Stimulated activated CD8-positive, alpha-beta memory T cell treated with anti-CD3 and anti-CD28 coated beads, Interleukin-2, amount 100 ng/mL, for 1 hour (primary cell): ENCODE measurements at places on chromosomes 3 and 15.

- DNase-seq, result no peak
Observed at GRCh38 chr15:43406189-43406588, 35.3 kb downstream of the TUBGCP4 start.

DNA sequence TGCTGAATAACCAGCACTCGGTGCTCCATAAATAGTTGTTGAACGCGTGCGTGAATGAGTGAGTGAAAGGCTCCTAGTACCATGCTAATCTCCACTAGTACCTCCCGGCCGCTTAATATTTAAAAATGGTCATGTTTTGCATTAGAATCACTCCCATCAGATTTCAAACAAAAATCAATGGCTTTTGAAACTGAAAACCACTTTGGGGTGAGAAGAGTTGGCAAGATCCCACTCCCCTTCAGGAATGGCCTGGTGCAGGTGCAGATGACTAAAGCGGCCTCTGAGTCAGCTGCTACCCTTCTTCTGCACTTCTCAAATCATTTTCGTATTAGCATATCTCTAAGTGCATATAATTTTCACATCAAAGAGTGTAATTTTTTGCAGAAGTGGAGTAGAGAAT, 425.3 kb upstream of the PROK2 start:
- DNase-seq, result no peak

DNA sequence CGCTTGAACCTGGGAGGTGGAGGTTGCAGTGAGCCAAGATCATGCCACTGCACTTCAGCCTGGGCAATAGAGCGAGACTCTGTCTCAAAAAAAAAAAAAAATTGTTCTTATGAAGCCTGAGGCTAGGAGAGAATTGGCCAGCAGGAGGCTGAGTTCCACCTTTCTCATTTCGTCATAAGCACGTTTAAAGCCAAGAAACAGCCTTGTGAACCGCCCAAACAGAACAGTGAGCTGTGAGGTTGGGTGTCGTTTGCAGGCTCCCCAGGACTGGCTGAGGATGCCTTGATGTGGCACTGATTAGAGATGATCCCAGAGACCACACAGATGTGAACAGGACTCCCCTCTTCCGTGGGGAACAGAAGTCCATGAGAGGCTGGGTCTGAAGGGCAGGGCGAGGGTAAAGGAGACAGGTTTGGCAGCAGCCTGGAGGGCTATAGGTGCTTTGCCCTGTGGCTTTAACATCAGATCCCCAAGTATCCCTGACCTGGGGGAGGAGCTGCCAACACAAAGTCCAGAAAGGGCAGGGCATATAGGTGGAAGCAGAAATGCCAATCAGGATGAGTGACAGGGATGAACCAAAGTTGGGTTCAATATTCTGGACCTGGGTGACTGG, 52.9 kb downstream of the CLEC3B start:
- no peak for DNase-seq

- DNase-seq, result no peak
Observed at GRCh38 chr15:100973351-100974111, 54.4 kb downstream of the LRRK1 start.
